Stimulated activated CD4-positive, alpha-beta T cell treated with anti-CD3 and anti-CD28 coated beads, Interleukin-1b, Interleukin-23, amount 100 ng/mL, for 4 hours (primary cell): ENCODE measurements at places on chromosomes 7 and 10.

GRCh38 chr7:55970978-55971377, 6.6 kb downstream of the NIPSNAP2 start:
- DNase-seq: no peak

GRCh38 chr10:97498841-97499560, at the start of gene UBTD1:
Gene UBTD1 (plus strand): TSS chr10:97498924. CDS start chr10:97499204, 280 bp downstream.
- DNase-seq: peak; percentile 29

- DNase-seq: no peak
Measured at GRCh38 chr7:134996097-134996550, 9.8 kb downstream of the AGBL3 start.

DNA sequence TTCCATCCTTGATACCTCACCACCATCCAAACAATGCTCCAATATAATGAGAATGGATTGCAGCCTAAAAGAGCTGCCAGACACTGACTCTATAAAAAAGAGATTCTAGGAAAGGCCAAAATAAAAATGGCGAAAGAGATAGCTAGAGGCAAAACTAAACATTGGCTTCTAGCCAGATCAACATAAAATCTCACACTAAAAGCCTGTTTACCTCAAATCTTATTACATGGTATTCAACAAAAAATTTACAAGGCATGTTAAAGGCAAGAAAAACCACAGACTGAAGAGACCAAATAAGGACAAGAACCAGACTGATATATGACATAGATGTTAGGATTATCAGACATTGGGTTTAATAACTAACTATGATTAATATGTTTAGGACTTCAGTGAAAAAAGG, 1127.0 kb downstream of the DNAJB9 start:
- DNase-seq: no peak

- DNase-seq: no peak
Measured at GRCh38 chr7:64893401-64893800, 9.7 kb upstream of the ZNF273 start.

- no peak for DNase-seq
Measured at GRCh38 chr10:24952143-24952706, at the start of gene PRTFDC1. Gene PRTFDC1 (minus strand): TSS chr10:24952606. CDS start chr10:24952575, 31 bp downstream.

DNA sequence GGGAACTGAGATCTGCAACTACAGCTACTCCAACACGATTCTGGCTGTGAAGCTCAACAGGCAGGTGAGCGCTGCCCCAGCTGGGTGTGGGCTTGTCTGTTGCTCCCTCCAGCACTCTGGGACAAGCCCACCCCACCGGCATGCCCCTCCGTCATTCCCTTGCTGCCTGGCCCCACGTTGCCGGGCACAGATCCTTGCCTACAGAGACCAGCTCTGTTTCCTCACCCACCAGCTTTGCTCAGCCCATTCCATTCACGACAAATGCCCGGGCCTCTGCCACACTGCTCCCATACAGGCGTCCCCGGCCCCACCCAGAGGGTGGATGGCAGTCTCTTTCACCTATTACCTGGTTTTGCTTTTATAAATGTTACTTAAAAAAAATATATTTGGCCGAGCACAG, 24.6 kb downstream of the WIPI2 start:
- no peak for DNase-seq

DNA sequence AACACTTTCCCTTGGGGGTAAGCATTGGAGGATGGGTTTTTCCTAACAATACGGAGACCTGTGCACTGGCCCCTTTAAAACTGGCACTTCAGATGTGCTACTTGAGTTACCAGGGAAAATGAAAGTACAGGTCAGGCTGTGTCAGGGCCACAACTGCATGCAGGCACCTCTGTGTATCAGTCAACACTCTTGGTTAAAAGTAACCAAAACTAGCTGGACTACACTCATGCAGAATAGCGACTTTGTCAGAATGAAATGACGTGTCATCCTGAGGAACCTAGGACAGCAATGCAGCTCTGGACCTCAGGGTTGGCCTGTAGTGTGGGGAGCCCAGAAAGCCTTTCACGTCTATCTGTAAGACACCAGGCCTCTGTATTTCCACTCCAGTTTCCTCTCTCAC, 33.8 kb upstream of the SMKR1 start:
- no peak for DNase-seq

GRCh38 chr10:125200396-125200795, 40.0 kb upstream of the CTBP2 start:
- DNase-seq: no peak

- DNase-seq: no peak
Measured at GRCh38 chr7:46206476-46207060, 285.5 kb upstream of the IGFBP3 start.

- no peak for DNase-seq
Measured at GRCh38 chr10:82817676-82818422, 942.9 kb downstream of the NRG3 start.

DNA sequence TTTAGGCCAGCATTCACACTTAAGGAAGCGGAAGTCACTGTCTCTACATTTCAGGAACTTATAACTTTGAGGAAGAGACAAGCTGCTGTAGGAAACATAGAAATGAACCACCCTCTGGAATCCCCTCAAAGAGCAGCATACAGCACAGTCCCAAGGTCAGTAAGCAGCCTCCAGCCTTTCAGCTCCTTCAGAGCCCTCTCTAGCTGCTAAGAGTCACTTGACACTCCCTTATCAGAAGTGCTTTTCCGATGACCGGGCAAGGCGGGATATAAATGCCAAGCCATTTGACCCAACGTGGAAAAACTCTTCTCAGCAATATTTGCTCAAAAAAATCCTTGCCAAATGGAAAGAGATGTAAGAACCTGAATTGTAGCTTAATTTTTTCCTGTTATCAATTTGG, 1284.3 kb downstream of the XPNPEP1 start:
- no peak for DNase-seq

DNA sequence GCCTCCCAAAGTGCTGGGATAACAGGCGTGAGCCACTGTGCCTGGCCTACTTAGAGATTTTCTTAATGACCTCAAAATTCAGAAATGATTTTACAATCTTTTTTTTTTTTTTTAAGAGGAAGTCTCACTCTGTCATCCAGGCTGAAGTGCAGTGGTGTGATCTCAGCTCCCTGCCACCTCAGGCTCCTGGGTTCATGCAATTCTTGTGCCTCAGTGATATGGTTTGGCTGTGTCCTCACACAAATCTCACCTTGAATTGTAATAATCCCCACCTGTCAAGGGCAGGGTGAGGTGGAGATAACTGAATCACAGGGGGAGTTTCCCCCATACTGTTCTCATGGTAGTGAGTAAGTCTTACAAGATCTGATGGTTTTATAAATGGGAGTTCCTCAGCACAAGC, 159.9 kb downstream of the DNAJC1 start:
- no peak for DNase-seq

GRCh38 chr10:61949687-61950086, 48.2 kb downstream of the ARID5B start:
- DNase-seq: no peak

DNA sequence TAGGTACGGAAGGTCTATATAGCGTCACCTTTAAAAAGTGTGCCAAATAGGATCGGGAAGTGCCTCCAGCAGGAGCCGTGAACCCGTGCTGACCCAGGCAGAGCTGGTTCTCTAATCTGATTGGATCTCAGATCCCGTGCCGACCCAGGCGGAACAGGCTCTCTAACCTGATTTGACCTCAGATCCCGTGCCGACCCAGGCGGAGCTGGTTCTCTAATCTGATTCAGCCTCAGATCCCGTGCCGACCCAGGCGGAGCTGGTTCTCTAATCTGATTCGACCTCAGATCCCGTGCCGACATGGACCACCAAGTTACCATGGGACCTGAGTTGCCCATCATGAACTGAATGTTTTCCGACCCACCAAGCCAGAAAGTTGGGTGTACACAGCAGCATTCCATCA, 463.9 kb downstream of the PTPRN2 start:
- no peak for DNase-seq

GRCh38 chr7:157355784-157356511, 19.1 kb downstream of the DNAJB6 start:
- DNase-seq: no peak

GRCh38 chr10:60050366-60050765, 144.0 kb upstream of the CCDC6 start:
- DNase-seq: no peak

- DNase-seq: no peak
Measured at GRCh38 chr10:91680487-91680886, 47.6 kb upstream of the PPP1R3C start.

GRCh38 chr10:46518028-46518725, 38.3 kb downstream of the GPRIN2 start:
- DNase-seq: no peak

DNA sequence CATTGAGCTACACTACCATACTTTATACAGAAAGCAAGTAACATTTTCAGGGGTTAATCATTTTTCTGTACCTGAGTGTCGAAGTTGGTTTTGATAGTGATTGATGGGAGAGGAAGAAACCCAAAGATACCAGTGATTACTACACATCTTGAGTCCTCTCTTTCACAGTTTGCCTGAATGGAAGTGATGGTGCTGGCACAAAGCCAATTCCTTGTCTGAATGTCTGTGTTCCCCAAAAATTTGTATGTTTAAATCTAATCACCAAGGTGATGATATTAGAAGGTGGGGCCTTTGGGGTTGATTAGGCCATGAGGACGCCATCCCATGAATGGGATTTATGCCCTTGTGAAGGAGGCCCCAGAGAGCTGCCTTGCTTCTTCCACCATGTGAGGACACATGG, 696.9 kb upstream of the ANKRD30A start:
- DNase-seq: no peak

GRCh38 chr10:60016794-60017193, 110.4 kb upstream of the CCDC6 start:
- DNase-seq: no peak

- DNase-seq: no peak
Measured at GRCh38 chr10:90947030-90947960, 26.4 kb upstream of the ANKRD1 start.

- no peak for DNase-seq
Measured at GRCh38 chr10:6986927-6987326, 406.9 kb upstream of the PRKCQ start.

DNA sequence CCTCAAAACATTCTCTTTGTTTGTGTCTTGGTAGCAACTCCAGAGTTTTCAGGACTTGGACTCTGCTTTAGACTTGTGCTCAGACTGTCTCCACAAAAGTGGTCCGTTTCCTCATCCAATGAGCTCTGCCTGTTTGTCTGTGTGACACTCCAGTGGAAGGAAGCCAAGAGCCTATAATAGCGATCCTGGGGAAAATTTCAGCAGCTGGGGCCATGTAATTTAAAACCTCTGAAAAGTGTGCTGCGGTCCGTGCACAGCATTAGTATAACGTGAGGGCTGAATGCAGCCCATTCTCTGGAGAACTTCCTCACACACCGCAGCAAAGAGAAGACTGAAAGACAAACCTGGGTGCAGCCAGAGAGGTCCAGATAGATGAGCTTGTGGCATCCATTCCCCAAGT, at the start of gene LRRC17:
TSS of gene LRRC17 (plus strand) at position 259 of the 400 bp plus-strand sequence. CDS start 20,914 bp downstream, outside the sequence.
- DNase-seq: no peak

DNA sequence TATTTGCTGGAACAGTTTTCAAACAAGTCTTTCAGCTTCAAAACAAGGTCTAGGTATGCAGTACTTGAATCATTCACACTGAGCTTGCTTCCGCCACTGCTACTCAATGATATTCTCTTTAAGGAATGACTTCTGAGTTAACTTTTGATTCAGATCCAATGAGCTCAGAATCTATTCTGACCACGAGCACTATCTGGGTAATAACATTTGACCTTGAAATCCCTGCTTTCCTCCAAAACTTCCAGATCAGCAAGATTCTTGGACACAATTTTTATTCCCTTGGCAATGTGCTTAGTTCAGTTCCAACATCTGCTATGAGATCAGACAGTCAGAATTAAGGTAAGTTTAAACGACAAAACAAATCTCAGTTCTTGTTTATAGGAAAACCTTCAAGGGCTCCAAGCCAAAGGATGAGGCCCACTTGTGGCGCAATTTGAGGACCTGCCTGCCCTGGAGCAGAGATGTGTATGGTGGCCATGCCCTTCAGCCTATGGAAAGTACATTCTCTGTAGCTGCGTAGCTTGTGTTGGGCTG, 87.2 kb downstream of the RNF216 start:
- no peak for DNase-seq

DNA sequence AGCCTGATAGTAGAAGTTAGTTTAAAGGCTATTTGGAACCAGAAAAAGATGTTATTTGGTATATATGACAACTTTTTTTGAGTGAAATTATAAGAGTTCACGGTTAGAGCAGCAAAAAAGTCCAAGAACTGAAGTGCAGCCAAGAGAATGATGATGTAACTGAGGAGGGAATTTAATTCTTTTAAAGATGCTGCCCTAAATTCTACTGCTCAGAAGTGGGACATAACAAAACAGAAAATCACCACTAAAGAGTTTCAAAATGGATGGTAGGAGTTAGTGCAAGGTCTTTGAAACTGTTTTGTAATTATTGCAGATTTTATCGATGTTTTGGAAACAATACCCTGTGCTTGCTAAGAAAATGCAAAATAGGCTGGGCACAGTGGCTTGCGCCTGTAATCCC, 6.5 kb downstream of the SAMD8 start:
- DNase-seq: no peak

GRCh38 chr10:110546499-110547110, 20.9 kb upstream of the SMC3 start:
- DNase-seq: no peak

GRCh38 chr10:12980713-12981306, 20.7 kb downstream of the CCDC3 start:
- no peak for DNase-seq

- no peak for DNase-seq
Measured at GRCh38 chr10:67665491-67665890, 30.5 kb downstream of the CTNNA3 start.

- no peak for DNase-seq
Measured at GRCh38 chr7:76129836-76130235, 71.9 kb upstream of the SRRM3 start.

- no peak for DNase-seq
Measured at GRCh38 chr7:112192236-112193154, 13.7 kb downstream of the DOCK4 start.

- DNase-seq: no peak
Measured at GRCh38 chr7:74103219-74103772, 19.7 kb downstream of the LIMK1 start.

DNA sequence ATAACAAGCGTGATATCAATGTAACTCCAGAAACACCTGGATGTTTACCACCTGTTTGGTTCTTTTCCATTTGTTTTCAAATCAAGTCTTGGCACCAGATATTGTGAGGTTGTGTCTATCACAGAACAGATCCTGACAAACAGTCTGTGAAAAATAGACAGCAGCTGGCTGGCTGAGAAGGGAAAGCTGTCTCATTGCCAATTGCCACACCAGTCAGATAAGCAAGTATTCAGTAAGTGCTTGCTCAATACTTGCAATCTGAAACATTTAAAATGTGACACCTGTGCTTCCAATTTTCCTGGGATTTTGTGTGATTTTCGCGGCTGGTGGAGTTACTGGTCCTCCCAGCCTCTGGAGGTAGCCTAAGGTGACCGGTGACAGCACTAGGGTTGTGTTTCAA, 147.9 kb upstream of the MYO3A start:
- DNase-seq: no peak

DNA sequence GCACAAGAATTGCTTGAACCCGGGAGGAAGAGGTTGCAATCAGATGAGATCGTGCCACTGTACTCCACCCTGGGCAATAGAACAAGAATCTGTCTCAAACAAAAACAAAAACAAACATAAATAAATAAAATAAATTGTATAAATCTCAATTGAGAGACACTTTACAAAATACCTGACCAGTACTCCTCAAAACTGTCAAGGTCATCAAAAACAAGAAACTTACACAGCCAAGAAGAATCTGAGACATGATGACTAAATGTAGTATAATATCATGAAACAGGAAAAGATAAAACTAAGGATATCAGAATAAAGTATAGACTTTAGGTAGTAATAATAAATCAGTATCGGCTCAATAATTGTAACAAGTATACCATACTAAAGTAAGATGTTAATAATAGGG, 26.9 kb upstream of the SEPTIN7 start:
- no peak for DNase-seq

GRCh38 chr7:158329014-158329610, 258.5 kb downstream of the PTPRN2 start:
- DNase-seq: no peak

GRCh38 chr7:128876586-128876977, 13.9 kb downstream of the ATP6V1F start:
- DNase-seq: no peak
